ENCODE measurements at places on chromosomes 7 and 10. TPM values are rescaled to one million over a fixed set of nuclear protein-coding genes. Genes with fewer than 3 reads are reported as not detected.

OR9A2 gene
- not detected for total RNA-seq

SPDYE8 gene
- total RNA-seq = not detected

PAPOLB gene
- total RNA-seq = 0.07 TPM

NPY4R2 gene
- total RNA-seq = not detected

CCNJ gene
- 22.4 TPM for total RNA-seq

SH2D4B gene
- not detected for total RNA-seq

TRPV6 gene
- not detected for total RNA-seq

MYPN gene
- total RNA-seq = not detected

KLF14 gene
- not detected for total RNA-seq

ACBD7 gene
- 2.8 TPM for total RNA-seq

BLVRA gene
- total RNA-seq = 34.5 TPM

IGF2BP3 gene
- 117 TPM for total RNA-seq

HTR5A gene
- total RNA-seq = not detected

FAM24B gene
- total RNA-seq = 8.5 TPM

MLXIPL gene
- total RNA-seq = not detected

HOXA4 gene
- total RNA-seq = 8.1 TPM

ADCY1 gene
- 1.6 TPM for total RNA-seq

FOXK1 gene
- 52.1 TPM for total RNA-seq

C10orf143 gene
- 0.44 TPM for total RNA-seq

TUBAL3 gene
- total RNA-seq = not detected

CPN1 gene
- total RNA-seq = not detected

A1CF gene
- not detected for total RNA-seq

GRM8 gene
- not detected for total RNA-seq

PTPN12 gene
- total RNA-seq = 137 TPM

ZPBP gene
- not detected for total RNA-seq

ADAM8 gene
- 0.55 TPM for total RNA-seq

CYP2C19 gene
- total RNA-seq = not detected

ADAMTS14 gene
- not detected for total RNA-seq

SLC26A5 gene
- not detected for total RNA-seq

CALML5 gene
- total RNA-seq = not detected

SCIN gene
- total RNA-seq = 0.69 TPM

C10orf53 gene
- total RNA-seq = not detected

ZNF736 gene
- total RNA-seq = 9.0 TPM

HOXA2 gene
- total RNA-seq = 2.2 TPM

ANKRD1 gene
- total RNA-seq = 591 TPM

GCK gene
- 0.51 TPM for total RNA-seq

PTN gene
- not detected for total RNA-seq

SPDYE9 gene
- total RNA-seq = not detected

AKR1D1 gene
- not detected for total RNA-seq

FANK1 gene
- total RNA-seq = 1.4 TPM

LRIT1 gene
- not detected for total RNA-seq

MEST gene
- 52.6 TPM for total RNA-seq
